ENCODE measurements at places on chromosomes 13 and 19. TPM values are rescaled to one million over a fixed set of nuclear protein-coding genes. Genes with fewer than 3 reads are reported as not detected.

DNA sequence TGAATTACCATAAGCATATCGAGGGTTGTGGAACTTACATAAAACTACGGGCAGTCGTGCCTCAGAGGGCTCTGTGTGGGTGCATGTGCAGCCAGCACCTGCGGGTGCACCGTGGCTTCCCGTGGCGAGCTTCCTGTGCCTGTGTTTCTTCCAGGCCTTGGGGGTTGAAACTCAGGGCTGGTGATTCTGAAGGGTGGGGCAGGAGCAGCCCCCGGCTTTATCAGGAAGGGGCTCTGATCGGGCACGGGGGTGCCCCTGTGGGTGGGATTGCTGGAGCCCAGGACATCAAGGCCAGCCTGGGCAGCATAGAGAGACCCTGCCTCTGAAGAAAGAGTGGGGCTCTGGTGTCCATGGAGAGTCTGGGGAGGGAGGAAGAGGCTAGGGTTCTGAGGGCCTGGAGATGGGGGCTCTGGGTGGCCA, 11.1 kb downstream of the ATP4B start:
- DNase-seq: peak; percentile 38

DNA sequence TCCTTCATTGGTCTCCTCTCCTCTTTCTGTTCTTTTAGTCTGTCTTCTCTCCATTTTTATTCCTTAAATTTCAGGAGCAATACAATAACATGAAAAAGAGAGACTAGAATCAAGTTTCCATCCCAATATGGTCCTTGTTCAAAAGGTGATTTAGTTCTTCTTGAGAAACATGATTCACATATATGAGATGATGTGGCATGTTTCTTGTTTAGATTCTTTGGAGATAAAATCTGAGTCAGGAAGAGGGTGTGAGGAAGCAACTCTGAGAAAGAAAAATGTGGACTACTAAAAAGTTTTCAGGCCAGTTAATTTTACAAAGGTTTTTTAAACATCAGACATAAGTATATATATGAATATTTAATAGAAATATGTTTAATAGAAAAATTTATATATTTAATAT, 231.4 kb downstream of the OXGR1 start:
- DNase-seq: no peak

NXNL1 gene
- total RNA-seq: not detected

DNA sequence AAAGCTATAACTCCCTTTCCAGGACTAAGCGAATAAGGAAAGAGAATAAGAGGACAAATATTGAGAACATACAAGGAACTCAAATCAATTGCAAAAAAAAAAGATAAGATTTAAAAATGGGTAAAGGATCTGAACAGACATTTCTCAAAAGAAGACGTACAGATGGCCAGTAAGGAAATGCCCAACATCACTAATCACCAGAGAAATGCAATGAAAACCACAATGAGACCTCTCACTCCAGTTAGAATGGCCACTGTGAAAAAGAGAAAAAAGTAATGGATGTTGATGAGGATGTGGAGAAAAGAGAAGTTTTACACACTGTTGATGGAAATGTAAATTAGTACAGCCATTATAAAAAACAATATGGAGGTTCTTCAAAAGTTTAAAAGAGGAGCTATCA, 63.8 kb downstream of the VWA8 start:
- no peak for DNase-seq

- no peak for DNase-seq
Observed at GRCh38 chr19:547836-548720, 4.2 kb downstream of the GZMM start.

DNA sequence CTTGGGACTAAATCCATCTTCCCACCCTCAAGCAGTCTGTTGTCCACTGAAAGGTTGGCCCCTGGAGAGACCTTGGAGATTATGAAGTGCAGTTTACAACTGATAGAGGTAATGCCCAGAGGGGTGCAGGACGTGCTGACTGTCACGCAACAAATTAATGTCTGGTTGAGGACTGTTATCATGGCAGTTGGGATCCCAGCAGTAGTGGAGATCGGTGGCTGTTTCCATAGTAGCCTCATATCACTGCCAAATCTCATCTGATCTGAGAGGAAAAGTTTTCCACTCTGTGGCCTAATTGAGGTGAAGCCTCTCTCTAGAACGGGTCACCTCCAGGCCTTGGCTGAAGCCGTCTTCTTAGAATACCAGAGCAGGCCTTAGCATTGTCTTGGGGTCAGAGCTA, 4.1 kb downstream of the TECR start:
- DNase-seq: no peak

All from lower lobe of right lung (tissue), 2 donors.